Activated naive CD4-positive, alpha-beta T cell treated with anti-CD3 and anti-CD28 coated beads, Interleukin-2, amount 10 ng/mL, durations not matched to agents 7 days and 5 days (primary cell): ENCODE measurements at places on chromosomes 5 and 9.

- no peak overlapping the region for H3K4me3 ChIP-seq
- no peaks in the 10 kb centered on the region for H3K4me1 ChIP-seq
- DNase-seq: no peak
- H3K27ac ChIP-seq: no peak overlapping the region
- H3K27me3 ChIP-seq: no peaks in the 10 kb centered on the region
These were observed 81.1 kb downstream of the JAKMIP2 start for GRCh38 chr5:147701468-147701867.

- H3K4me3 ChIP-seq: no peak overlapping the region
- no peak overlapping the region for H3K27ac ChIP-seq
- peaks cover 4% of the 10 kb centered on the region for H3K27me3 ChIP-seq
- DNase-seq: no peak
These were observed 34.8 kb downstream of the LSM11 start for GRCh38 chr5:157778121-157778805.

GRCh38 chr9:128099932-128100491 lies 27.5 kb downstream of the PTGES2 start:
- H3K27me3 ChIP-seq: no peaks in the 10 kb centered on the region
- peaks cover 69% of the 10 kb centered on the region for H3K4me1 ChIP-seq
- H3K4me3 ChIP-seq: no peak overlapping the region
- peaks cover 39% of the 10 kb centered on the region for H3K36me3 ChIP-seq
- DNase-seq: no peak

GRCh38 chr9:1875921-1876448 lies 139.2 kb upstream of the SMARCA2 start:
- peaks cover 13% of the 10 kb centered on the region for H3K4me1 ChIP-seq
- DNase-seq: no peak
- H3K4me3 ChIP-seq: no peak overlapping the region

DNA sequence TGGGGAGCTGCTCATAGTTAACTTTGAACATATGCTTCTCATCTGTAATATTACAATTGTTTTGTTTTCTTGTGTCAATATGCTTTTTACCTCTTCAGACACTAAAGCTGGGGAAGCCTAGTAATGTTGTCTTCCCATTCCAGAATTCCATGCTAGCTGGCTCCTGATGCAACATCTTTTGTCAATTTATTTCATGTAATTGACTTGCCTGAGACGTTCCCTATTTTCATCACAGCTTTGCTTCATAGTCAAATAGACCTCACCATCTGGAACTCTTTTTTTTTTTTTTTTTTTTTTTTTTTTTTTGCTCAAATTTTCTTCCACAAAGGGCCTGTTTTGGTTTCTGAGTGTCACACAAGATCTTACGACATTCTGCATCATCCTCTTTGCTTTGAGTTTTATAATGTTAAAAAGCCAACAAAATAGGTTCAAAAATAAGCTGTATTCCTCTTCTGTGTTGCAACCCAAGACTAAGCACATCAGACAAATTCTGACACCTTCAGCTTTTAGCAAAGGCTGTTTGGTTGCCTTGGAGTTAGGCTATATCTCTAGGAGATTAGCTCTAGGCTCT lies 235.2 kb downstream of the NR3C1 start:
- no peaks in the 10 kb centered on the region for H3K36me3 ChIP-seq
- H3K27ac ChIP-seq: no peak overlapping the region
- DNase-seq: no peak
- no peaks in the 10 kb centered on the region for H3K4me1 ChIP-seq

- no peaks in the 10 kb centered on the region for H3K36me3 ChIP-seq
- peaks cover 4% of the 10 kb centered on the region for H3K4me1 ChIP-seq
- no peak for DNase-seq
- H3K27me3 ChIP-seq: peaks cover 7% of the 10 kb centered on the region
These were observed 126.9 kb downstream of the EFNA5 start for GRCh38 chr5:107543868-107544267.

GRCh38 chr9:129309906-129310305 lies 131.8 kb upstream of the IER5L start:
- no peaks in the 10 kb centered on the region for H3K4me1 ChIP-seq
- peaks cover 35% of the 10 kb centered on the region for H3K27me3 ChIP-seq
- no peaks in the 10 kb centered on the region for H3K36me3 ChIP-seq

GRCh38 chr9:121753802-121754654 lies 102.6 kb downstream of the DAB2IP start:
- no peak overlapping the region for H3K4me3 ChIP-seq
- no peaks in the 10 kb centered on the region for H3K4me1 ChIP-seq
- no peak overlapping the region for H3K27ac ChIP-seq
- no peaks in the 10 kb centered on the region for H3K36me3 ChIP-seq

DNA sequence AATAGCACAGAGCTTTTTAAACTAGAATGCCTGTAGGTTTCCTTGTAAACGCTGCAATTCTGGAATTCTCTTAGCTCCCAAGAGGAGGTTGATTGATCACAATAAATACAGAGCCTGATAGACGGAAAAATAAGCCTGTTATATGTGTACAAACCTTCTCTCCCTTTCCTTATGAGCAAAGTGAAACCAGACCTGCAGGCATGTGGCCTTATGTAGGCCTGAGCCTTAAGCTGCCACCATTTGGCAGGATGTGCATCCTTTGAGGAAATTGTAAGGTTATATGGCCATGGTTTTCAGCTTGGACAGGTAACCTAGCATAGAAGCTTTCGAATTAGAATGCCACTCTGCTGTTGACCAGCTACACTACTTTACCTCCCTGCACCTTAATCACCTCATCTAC lies 49.1 kb downstream of the PRKACG start:
- no peak for DNase-seq
- H3K4me3 ChIP-seq: no peak overlapping the region
- H3K36me3 ChIP-seq: no peaks in the 10 kb centered on the region
- H3K4me1 ChIP-seq: no peaks in the 10 kb centered on the region
- H3K27ac ChIP-seq: no peak overlapping the region

- H3K4me1 ChIP-seq: no peaks in the 10 kb centered on the region
- no peak overlapping the region for H3K27ac ChIP-seq
- DNase-seq: no peak
- no peaks in the 10 kb centered on the region for H3K36me3 ChIP-seq
- H3K4me3 ChIP-seq: no peak overlapping the region
- no peaks in the 10 kb centered on the region for H3K27me3 ChIP-seq
These were observed 275.1 kb downstream of the SLF1 start for GRCh38 chr5:94893412-94894135.

DNA sequence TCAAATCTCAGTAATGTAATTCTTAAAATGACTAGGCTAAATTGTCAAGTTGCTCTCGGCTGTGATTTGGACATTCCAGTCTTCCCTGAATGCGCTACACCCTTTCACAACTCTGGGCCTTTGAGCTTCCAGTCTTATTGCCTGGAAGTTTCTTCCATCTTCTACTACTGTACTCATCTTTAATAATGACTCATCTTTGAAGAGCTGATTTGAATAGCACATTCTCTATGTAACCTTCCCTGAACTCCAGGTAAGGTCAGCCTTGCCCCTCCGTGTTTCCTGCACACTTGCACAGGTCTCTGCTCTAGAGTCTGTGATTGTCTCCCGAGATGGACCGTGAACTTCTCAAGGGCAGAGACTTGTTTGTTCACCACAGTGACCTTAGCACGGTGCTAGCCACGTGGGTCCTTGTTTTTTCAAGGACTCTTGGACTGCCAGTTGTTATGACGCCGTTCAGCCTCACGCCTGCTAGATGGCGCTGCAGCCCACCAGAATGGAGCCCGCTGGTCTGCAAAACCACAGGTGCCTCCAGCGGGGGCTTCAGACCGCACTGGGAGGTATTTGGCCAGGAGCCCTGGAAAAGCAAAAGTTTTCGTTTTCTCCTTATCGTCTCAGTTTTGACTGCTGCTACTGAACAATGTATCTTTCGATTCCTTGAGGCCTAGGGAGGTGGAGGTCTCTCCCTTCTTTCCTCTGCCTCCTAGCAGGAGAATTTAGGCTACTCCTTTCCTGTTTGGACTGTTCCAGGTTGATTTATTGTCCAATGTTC lies 44.4 kb downstream of the SEC61B start:
- H3K4me3 ChIP-seq: no peak overlapping the region
- peaks cover 10% of the 10 kb centered on the region for H3K4me1 ChIP-seq
- H3K36me3 ChIP-seq: no peaks in the 10 kb centered on the region
- peak; percentile 70 for DNase-seq
- H3K27ac ChIP-seq: no peak overlapping the region

DNA sequence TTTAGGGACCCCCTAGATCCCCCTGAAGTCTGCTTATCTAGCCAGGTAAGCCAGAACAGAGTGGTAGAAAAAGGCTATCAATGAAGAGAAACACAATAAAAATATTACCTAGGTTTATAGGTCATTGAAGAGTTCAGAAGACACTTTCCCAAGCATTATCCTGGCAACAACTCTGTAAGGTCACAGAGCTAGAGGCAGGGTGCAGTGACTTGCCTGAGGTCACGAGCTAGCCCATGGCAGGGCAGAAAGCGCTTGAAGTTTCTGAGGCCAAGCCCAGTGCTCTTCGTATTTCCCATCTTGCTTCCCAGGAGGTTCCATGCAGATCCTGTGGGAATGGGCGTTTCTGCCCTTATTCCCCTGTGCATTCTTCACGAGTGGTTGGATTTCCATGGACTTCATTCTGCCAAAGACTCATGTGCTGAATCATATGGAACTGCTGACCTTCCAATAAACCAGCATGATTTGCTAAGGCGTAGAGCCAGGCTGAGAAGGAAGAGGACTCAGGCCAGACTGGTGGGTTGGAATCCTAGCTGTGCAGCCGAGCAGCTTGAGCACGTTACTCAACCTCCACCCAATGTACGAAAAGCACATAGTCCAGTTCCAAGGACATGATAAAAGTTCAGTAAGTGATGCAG lies 22.1 kb downstream of the TRMO start:
- H3K36me3 ChIP-seq: peaks cover 39% of the 10 kb centered on the region
- H3K4me3 ChIP-seq: no peak overlapping the region
- DNase-seq: no peak
- H3K27ac ChIP-seq: no peak overlapping the region

- no peaks in the 10 kb centered on the region for H3K27me3 ChIP-seq
- no peaks in the 10 kb centered on the region for H3K4me1 ChIP-seq
- H3K27ac ChIP-seq: no peak overlapping the region
- H3K4me3 ChIP-seq: no peak overlapping the region
- DNase-seq: no peak
- no peaks in the 10 kb centered on the region for H3K36me3 ChIP-seq
These were observed 217.0 kb upstream of the TARS1 start for GRCh38 chr5:33223563-33224284.

GRCh38 chr5:145484158-145484557 lies 351.0 kb downstream of the PRELID2 start:
- no peaks in the 10 kb centered on the region for H3K4me1 ChIP-seq
- H3K27me3 ChIP-seq: no peaks in the 10 kb centered on the region
- H3K36me3 ChIP-seq: no peaks in the 10 kb centered on the region
- no peak overlapping the region for H3K4me3 ChIP-seq
- no peak for DNase-seq
- H3K27ac ChIP-seq: no peak overlapping the region

DNA sequence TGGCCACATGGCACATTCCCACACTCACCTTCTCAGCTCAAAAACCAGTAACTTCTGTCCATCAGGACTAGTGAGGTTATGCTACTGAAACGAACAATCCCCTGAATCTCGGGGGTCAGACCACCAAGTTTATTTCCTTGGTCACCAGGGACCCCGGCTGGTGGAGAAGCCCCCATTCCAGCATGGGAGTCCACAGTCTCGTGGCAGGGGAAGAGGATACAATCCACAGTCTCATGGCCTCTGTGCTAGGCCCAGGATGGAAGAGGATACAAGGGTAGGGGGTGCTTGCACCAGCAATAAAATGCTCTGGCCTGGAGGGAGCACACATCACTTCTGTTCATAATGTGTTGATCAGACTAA lies 7.4 kb upstream of the CARD19 start:
- H3K27me3 ChIP-seq: no peaks in the 10 kb centered on the region
- no peak for DNase-seq
- peaks cover 70% of the 10 kb centered on the region for H3K36me3 ChIP-seq
- H3K4me3 ChIP-seq: no peak overlapping the region

GRCh38 chr5:146398826-146399225 lies 48.3 kb upstream of the TCERG1 start:
- no peak overlapping the region for H3K4me3 ChIP-seq
- DNase-seq: no peak
- peaks cover 28% of the 10 kb centered on the region for H3K27me3 ChIP-seq

- H3K36me3 ChIP-seq: no peaks in the 10 kb centered on the region
- peak; percentile 36 for DNase-seq
- H3K4me3 ChIP-seq: no peak overlapping the region
- peaks cover 1% of the 10 kb centered on the region for H3K27me3 ChIP-seq
- no peak overlapping the region for H3K27ac ChIP-seq
- H3K4me1 ChIP-seq: peaks cover 10% of the 10 kb centered on the region
These were observed 120.9 kb downstream of the WNK2 start for GRCh38 chr9:93304574-93305496.

- DNase-seq: peak; percentile 46
- H3K27me3 ChIP-seq: no peaks in the 10 kb centered on the region
- H3K36me3 ChIP-seq: no peaks in the 10 kb centered on the region
- H3K27ac ChIP-seq: peak overlapping the region; percentile 75
- H3K4me1 ChIP-seq: peaks cover 34% of the 10 kb centered on the region
- no peak overlapping the region for H3K4me3 ChIP-seq
These were observed 10.0 kb upstream of the ZNF131 start for GRCh38 chr5:43110606-43111170.

DNA sequence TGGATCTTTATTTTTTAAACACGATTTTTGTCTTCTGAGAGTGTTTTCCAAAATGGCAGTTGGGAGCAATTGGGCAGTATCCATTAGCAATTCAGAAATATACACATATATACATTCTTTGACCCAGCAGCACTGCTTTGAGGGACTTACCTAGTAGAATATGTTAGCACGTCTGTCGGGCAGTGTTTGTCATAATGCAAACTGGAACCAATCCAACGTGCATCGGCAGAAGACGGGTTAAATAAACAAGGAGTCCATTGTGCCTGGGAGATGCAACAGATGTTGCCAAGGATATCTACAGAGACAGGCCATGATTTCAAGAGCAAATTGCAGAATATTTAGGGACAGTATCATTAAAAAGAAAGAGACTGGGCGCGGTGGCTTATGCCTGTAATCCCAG lies 107.0 kb downstream of the COL5A1 start:
- no peaks in the 10 kb centered on the region for H3K4me1 ChIP-seq
- peaks cover 2% of the 10 kb centered on the region for H3K36me3 ChIP-seq
- DNase-seq: no peak
- H3K27ac ChIP-seq: no peak overlapping the region
- no peaks in the 10 kb centered on the region for H3K27me3 ChIP-seq
- no peak overlapping the region for H3K4me3 ChIP-seq

GRCh38 chr5:2757563-2758351 lies 6.3 kb upstream of the IRX2 start:
- peaks cover 73% of the 10 kb centered on the region for H3K27me3 ChIP-seq
- no peak for DNase-seq
- H3K4me1 ChIP-seq: peaks cover 3% of the 10 kb centered on the region
- H3K36me3 ChIP-seq: peaks cover 5% of the 10 kb centered on the region

GRCh38 chr9:136688274-136689107 lies 1.2 kb upstream of the AGPAT2 start:
- DNase-seq: no peak
- H3K4me3 ChIP-seq: peak overlapping the region; percentile 49
- H3K4me1 ChIP-seq: peaks cover 7% of the 10 kb centered on the region
- H3K27ac ChIP-seq: peak overlapping the region; percentile 60
- H3K36me3 ChIP-seq: no peaks in the 10 kb centered on the region
- peaks cover 53% of the 10 kb centered on the region for H3K27me3 ChIP-seq

DNA sequence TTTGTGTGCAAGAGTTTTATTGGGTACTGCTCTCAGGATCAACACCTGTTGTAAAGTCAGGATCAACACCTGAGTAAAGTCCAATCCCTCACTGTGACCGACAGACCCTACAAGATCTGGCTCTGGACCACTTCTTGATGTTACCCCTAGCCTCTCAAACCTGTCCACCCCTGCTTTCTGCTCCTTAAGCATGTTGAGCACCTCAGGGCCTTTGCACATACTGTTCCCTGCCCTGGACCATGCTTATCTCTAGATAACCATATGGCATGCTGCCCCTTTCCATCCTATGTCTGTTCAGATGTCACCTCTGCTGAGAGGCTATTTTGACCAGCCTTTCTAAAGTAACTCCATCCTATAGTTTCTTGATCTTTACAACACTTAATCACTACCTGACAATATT lies 269.6 kb downstream of the SMARCA2 start:
- peaks cover 15% of the 10 kb centered on the region for H3K27me3 ChIP-seq
- no peaks in the 10 kb centered on the region for H3K36me3 ChIP-seq
- H3K4me1 ChIP-seq: no peaks in the 10 kb centered on the region
- H3K4me3 ChIP-seq: no peak overlapping the region
